ENCODE measurements at places on chromosomes 5 and 9.

- DNase-seq = no peak
- peaks cover 22% of the 10 kb centered on the region for H3K4me1 ChIP-seq
- H3K4me3 ChIP-seq = peak overlapping the region; percentile 61
- no peaks in the 10 kb centered on the region for H3K36me3 ChIP-seq
Observed at GRCh38 chr9:86945728-86946200, 1.5 kb downstream of the GAS1 start.

GRCh38 chr9:80928697-80929096 is 760.6 kb downstream of the TLE1 start:
- DNase-seq = no peak
- no peak overlapping the region for H3K27ac ChIP-seq
- peaks cover 10% of the 10 kb centered on the region for H3K4me1 ChIP-seq
- no peaks in the 10 kb centered on the region for H3K27me3 ChIP-seq
- no peak overlapping the region for H3K4me3 ChIP-seq

DNA sequence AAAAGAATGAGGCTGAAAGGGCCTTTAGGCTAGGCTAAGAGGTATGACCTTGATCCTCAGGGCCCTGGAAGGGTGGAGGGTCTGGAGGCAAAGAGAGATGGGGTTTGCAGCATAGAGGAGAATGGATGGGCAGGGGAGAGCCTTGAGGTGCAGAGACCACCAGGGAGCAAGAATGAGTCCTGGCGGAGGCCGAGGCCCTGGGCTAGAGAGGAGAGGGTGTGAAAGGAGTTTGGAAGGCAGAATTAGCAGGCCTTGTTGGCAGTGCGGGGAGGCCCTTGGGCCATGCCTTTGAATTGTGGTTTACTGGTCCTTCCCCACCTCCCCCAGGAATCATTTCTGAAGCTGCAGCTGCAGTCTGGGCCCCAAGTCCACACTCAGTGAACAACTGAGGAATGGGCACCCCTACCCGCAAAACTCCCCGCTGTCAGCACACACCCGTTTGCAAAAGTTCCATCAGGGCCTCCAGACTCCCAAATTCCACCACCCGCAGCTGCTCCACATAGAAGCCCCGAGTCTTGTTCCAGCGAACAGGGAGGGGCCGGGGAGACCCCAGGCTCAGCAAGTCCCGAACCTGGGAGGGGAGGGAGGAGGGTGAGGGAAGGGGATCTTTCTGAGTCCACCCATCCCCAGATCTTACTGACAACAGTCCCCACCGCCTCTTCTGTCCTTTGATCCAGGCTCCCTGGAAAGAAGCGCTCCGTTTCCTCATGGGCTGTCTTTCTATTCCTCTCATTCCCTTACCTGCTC is 2.1 kb downstream of the KIF12 start:
- peaks cover 54% of the 10 kb centered on the region for H3K27me3 ChIP-seq
- peak overlapping the region; percentile 50 for H3K4me3 ChIP-seq
- peaks cover 9% of the 10 kb centered on the region for H3K4me1 ChIP-seq
- H3K27ac ChIP-seq = no peak overlapping the region

GRCh38 chr9:99870126-99870525 is 36.3 kb upstream of the STX17 start:
- no peaks in the 10 kb centered on the region for H3K27me3 ChIP-seq
- H3K36me3 ChIP-seq = peaks cover 4% of the 10 kb centered on the region
- peak overlapping the region; percentile 74 for H3K27ac ChIP-seq
- peaks cover 13% of the 10 kb centered on the region for H3K4me1 ChIP-seq

- peaks cover 2% of the 10 kb centered on the region for H3K4me1 ChIP-seq
- no peaks in the 10 kb centered on the region for H3K27me3 ChIP-seq
- no peak overlapping the region for H3K27ac ChIP-seq
- no peak overlapping the region for H3K4me3 ChIP-seq
- H3K36me3 ChIP-seq = peaks cover 53% of the 10 kb centered on the region
Observed at GRCh38 chr9:79644601-79645000, 72.8 kb downstream of the TLE4 start.

- no peaks in the 10 kb centered on the region for H3K36me3 ChIP-seq
- no peaks in the 10 kb centered on the region for H3K27me3 ChIP-seq
- H3K4me3 ChIP-seq = no peak overlapping the region
- H3K27ac ChIP-seq = no peak overlapping the region
- DNase-seq = no peak
Observed at GRCh38 chr5:122656160-122656559, 118.7 kb upstream of the SNX2 start.

DNA sequence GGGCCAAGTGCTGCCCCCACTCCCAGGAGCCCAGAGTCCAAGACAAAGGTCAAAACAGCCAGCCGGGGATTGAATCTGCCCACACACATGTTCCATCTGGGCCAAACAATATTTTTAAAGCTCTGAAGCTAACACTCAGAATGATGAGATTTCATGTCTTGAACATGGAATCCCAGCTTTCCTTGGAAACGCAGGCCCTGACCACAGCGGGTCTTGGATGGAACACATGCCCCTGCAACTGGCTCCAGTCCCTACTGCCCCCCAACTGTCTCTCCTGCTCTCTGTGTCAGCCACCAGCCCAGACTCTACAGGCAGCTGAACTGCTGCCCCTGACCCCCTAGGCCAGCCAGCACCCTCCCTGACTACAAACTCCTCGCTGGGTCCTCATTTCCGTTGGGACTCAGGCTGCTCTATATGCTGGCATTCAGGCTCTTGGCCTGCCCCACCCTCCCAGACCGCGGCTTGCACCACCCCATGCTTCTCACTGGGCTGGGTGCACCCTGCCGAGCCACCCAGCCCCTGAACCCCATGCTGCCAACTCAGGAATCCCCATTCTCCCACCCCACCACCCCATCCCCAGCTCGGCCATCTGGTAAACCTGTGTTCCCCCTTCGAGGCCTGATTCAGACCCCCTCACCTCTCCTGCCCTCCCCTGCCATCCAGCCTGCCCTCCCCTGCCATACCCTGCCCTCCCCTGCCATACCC is 71.7 kb downstream of the ADAMTS2 start:
- H3K4me3 ChIP-seq = no peak overlapping the region
- DNase-seq = no peak
- no peaks in the 10 kb centered on the region for H3K36me3 ChIP-seq
- no peak overlapping the region for H3K27ac ChIP-seq

DNA sequence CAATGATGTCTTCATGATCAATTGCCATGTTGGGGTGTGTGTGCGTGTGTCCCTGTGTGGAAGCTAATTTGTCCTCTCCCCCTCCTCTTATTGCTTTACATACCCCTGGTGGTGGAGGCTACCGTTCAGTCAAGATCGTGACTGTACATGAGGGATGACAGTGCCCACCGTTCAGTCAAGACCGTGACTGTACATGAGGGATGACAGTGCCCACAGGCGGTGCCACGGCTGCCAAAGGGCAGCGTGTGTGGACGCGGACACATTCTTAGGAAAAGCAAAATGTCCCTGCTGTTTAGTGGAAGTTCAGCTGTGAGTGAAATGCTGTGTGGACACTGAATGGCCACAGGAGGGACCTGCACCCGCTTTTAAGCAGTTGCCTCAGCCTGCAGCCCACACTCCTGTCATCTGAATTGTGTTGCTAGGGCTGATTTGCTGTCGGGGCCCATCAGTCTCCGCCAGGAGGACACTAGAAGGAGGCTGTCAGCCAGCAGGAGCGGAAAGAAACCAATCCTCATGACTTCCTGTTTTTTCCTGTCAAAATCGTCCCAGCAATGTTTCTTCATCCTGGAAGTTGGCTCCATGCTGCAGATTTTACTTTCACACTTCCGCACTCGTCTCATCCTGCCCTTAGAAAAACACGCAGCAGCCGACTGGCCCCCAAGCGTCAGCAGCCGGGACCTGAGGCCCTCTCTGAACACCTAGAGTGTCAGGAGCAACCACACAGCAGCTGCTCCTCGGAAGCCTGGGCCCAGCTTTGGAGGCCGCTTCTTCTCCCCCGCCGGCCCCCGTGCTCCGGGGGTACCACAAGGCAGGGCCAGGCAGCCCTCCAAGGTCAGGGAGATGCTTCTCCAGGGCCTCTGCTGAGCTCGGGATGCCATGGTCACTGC is 9.1 kb downstream of the OR2V1 start:
- H3K36me3 ChIP-seq = no peaks in the 10 kb centered on the region
- H3K4me1 ChIP-seq = no peaks in the 10 kb centered on the region
- H3K27me3 ChIP-seq = peaks cover 73% of the 10 kb centered on the region

Data from stimulated activated naive B cell treated with anti-CD40 and anti-IgM and Interleukin-4, amounts not matched to agents 10 μg/mL and 1 μg/mL and 100 μg/mL, for 72 hours (primary cell).